Fibroblast of mammary gland (primary cell): ENCODE measurements at places on chromosomes 16 and 17.

GRCh38 chr17:57006040-57006439, 28.1 kb downstream of the SCPEP1 start:
- DNase-seq = no peak

DNA sequence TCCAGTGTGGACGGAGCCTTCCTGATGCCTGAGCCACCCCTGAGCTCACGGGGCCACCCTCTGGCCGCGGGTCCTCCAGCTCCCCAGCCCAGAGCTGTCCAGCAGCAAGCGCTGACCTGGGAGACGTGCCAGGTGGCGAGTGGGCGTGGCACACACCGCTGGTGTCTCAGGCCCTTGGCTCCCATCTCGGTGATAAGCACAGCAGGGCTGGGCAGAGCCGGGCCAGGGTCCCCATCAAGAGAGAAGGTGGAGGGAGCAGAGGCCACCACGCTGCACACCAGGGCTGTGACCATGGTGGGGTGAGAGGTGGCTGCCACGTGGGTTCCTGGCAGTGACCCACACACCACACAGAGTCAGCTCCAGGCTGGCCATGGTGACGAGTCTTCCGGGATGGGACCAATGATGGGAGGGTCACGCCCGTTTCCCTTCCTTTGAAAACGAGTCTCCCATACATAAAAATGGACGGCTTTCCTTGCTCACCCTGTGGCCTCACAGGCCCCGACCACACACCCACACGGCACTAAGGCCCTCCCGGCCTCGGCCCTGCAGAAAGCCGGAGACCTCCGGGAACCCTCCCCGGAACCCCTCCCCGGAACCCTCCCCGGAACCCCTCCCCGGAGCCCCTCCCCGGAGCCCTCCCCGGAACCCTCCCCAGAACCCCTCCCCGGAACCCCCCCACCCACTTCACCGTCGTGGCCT, 16.8 kb downstream of the UTS2R start:
- DNase-seq = peak; percentile 44

- no peak for DNase-seq
Measured at GRCh38 chr17:81954131-81955057, 6.6 kb downstream of the NOTUM start.

- DNase-seq = peak; percentile 76
Measured at GRCh38 chr17:44187131-44187899, 543 bp downstream of the TMUB2 start.

- no peak for DNase-seq
Measured at GRCh38 chr16:82236415-82236814, 66.4 kb upstream of the MPHOSPH6 start.

DNA sequence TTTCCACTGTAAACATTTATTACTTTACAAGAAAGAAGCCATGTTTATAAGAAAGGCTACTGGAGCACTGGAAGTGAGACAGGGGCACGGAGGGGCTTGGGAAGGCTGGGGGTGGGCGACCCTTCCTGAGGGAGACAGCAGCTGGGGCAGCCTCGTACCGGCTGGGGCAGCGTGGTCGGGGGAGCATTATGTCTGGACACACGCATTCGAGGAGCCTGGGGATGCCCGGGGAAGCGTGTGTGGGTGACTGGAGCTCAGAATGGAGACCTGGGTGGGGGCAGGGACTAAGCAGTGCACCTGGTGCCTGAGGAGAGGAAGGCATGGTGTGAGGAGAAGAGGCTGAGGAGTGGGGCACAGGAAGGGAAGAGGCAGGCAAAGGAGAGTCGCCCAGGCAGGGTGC, 64.5 kb downstream of the SRCIN1 start:
- DNase-seq = no peak

- DNase-seq = peak; percentile 58
Measured at GRCh38 chr16:58236231-58236690, 38.4 kb upstream of the CSNK2A2 start.

- no peak for DNase-seq
Measured at GRCh38 chr17:3656755-3657587, 11.4 kb downstream of the TAX1BP3 start.

- peak; percentile 77 for DNase-seq
Measured at GRCh38 chr17:77831474-77832179, 126.9 kb upstream of the TNRC6C start.

DNA sequence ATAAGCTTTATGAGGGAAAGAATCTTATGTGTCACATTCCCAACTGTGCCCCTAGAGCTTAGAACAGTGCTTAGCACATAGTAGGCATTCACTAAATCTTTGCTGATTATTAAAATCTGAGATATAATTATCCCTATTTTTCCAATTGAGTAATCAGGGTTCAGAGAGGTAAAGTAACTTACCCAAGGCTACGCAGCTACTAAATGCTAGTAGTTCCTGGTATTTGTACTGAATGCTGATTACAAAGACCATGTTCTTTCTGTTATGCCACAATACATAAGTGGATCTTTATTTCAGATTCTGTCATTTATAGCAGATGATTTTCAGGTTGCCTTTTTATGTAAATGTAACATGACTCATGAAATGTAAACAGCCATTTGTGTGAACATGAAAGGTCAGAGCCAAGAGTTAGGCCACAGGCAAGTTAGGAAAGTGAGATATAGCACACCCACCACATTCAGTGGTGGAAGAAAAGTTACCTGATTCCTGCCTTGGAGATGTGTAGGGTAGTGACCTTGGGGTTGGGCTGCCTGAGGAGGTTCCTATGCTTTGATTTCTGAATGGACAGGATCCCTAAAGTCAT, 77.2 kb downstream of the FTO start:
- peak; percentile 50 for DNase-seq
